ENCODE measurements at places on chromosomes 11 and 22.

GRCh38 chr11:14327116-14327515 is 31.9 kb downstream of the RRAS2 start:
- no peak for DNase-seq

DNA sequence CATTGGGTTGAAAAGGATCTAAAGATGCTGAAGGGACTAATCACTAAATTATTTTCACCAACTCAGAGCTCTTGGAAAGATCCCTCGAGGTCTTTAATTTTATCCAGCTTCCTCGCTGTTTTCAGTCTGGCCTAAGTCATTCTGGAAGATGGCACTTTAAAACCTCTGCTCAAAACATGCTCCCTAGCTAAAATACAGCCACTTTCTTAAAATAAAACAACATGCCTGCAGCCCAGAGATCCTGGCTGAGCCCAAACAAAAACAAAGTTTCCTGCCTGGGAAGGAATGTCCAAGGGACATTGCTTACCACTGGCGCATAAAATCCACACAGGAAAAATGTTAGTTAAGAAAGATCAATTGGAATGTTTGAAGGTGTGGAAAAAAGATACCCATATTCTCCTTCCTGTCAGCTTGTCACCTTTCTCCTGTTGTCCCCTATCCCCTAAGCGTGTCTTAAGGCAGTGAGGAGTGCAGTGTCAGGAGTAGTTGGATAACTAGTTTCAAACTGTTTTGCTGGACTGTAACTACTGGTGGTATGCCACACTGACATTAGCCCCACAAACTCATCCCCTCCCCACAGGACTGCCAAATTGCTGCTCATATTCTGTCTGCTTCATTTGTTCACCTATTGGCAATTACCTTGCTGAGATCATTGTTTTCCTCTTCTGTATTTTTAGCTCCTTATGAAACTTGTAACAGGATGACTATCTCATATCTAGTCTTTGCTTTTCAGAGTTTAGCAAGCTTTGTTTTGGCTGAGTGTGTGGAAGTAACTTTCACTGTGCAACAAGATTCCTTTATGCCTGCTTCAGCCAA is 108.3 kb upstream of the SESN3 start:
- DNase-seq, result no peak

DNA sequence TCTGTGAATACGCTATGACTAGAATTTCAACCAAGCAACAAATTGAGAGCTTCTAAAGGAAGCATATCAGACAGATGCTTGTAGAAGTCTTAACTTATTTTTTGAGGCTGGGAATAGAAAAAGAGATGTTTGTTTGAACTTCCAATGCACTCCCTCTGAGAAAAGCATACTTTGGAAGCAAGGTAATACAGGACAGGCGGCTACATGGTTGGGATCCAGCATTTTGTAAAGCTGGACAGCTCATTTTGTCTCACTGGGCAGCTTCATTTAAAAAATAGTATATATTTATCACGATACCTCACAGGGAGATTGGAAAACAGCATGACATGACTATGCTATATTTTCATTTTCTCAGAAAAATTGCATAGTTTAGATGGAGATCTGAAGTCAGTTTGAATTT is 821.3 kb upstream of the API5 start:
- no peak for DNase-seq

DNA sequence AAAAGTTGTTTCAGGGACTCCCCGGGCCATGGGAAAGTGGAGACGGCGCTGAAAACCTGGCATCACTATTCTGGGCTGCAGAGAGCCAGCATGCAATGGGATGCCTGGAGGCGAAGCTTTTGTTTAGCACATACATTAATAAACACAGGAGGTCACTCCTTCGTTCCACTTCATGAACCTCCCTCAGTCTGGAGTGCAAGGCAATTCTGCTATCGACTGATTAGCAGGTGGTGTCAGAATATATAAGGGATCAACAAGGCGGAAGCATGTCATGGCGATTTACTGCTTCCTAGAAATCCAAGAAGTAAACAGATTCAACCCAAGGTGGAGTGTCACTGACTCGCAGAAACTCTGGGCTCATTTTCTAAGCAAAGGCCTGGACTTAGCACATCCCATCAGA is 45.4 kb upstream of the MN1 start:
- DNase-seq, result no peak

DNA sequence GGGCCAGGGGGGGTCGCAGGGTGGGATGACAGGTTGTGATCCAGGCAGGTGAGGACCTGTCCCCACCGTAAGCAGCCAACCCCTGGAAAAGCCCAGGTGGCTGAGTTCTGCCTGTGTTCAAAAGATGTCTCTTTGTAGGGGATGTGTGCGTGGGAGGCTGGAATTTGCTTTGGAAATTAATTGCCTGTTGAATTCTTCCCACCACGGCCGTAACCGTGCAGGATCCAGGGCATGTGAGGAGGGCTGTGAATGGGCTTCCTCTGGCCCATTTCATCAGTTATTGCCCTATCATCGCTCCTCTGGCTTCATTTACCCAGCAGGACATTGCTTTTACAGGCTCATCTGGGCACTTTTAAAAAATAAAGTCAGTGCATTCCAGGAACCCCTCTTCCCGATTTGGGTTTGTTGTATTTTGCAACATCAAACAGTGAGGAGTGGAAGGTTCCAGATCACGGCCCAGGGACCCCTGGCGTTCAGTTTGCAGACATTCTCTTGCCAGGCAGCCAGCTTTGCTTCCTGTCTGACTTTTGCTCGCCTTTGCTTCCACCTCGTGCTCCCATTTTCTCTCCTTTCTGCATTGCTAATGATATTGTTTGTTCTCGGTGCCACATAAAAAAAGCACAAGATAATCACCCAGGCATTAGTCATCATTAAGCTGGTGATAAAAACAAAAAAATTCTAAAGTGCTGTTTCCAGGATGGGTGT is 1306.6 kb downstream of the BRD1 start:
- DNase-seq, result no peak

- no peak for DNase-seq
Observed at GRCh38 chr11:115959081-115959486, 454.9 kb upstream of the CADM1 start.

- no peak for DNase-seq
Observed at GRCh38 chr11:108713076-108713790, 48.4 kb downstream of the DDX10 start.

Data from activated T-cell treated with anti-CD3 and anti-CD28 coated beads, Interleukin-2, amount 50 U/mL, for 72 hours (primary cell).